ENCODE measurements at places on chromosomes 5 and 9. TPM values are rescaled to one million over a fixed set of nuclear protein-coding genes. Genes with fewer than 3 reads are reported as not detected.

PDLIM4 gene
- 10.0 TPM for polyA plus RNA-seq

SEC24A gene
- 15.7 TPM for polyA plus RNA-seq

PPP3R2 gene
- not detected for polyA plus RNA-seq

GOLM1 gene
- 116 TPM for polyA plus RNA-seq

HRH2 gene
- 8.8 TPM for polyA plus RNA-seq

ABLIM3 gene
- polyA plus RNA-seq = 85.6 TPM

IER5L gene
- polyA plus RNA-seq = 8.0 TPM

STK10 gene
- polyA plus RNA-seq = 19.3 TPM

SPINK13 gene
- polyA plus RNA-seq = 1.2 TPM
